NCI-H460 (cell line): ENCODE measurements at places on chromosomes 16 and 17.

GRCh38 chr16:82252582-82252981 is 82.6 kb upstream of the MPHOSPH6 start:
- DNase-seq, result no peak

DNA sequence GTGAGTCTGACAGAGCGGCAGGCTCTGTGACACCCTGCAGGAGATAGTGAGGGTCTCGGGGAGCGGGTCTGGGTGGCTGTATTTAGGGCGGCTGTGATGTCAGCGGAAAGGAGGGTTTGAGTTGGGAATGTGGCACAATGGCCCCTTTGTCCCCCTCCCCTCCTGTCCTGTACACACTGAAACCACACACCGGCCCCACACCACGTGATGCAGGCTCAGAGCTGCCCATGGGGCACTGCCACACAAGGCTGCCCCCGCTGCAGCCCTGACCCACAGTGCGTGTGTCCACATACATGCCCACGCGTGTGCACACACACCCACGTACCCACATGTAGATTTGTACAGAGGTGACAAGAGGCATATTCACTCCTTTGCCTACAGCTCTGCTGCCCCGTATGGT is 15.3 kb downstream of the SGCA start:
- no peak for DNase-seq

GRCh38 chr17:63446753-63447470 is 806 bp upstream of the CYB561 start:
- peak; percentile 16 for DNase-seq

GRCh38 chr17:28969706-28970393 is 18.5 kb upstream of the PHF12 start:
- DNase-seq, result no peak

DNA sequence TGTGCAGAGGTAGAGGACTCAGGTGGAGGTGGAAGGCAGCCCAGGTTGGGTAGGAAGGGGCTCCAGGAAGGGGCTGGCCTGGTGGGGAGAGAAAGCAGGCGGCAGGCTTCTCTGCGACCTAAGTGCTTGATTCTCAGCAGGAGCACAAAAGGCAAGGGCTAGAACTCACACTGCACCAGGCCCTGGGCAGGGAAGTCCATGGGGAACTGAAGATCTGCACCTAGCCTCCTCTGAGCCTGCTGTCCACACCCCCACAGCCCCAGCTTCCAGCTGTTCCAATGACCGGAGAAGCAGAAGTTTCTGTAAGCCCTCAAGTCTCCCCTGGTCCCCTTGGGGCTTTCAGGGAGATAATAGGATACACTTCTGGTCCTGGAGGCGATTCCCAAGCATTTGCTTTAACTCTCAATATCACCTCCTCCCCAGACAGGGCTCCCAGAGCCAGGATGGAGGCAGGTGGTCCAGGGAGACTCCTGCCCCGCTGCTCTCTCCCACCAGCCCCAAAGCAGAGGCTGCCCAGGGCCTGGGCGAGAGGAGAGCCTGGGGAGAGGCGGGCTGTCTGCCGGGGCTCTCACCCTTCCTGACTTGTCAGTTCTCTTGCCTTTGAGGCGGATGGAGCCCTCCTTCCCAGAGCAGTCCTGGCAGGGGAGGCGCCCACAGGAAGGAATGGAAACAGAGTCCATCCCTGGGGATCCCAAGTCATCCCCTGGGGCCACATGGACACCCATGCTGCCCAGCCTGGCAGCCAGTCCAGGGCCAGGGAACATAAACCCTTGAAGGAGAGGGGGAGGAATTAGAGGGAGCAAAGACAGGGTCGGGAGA is 126.0 kb downstream of the RBFOX3 start:
- no peak for DNase-seq

DNA sequence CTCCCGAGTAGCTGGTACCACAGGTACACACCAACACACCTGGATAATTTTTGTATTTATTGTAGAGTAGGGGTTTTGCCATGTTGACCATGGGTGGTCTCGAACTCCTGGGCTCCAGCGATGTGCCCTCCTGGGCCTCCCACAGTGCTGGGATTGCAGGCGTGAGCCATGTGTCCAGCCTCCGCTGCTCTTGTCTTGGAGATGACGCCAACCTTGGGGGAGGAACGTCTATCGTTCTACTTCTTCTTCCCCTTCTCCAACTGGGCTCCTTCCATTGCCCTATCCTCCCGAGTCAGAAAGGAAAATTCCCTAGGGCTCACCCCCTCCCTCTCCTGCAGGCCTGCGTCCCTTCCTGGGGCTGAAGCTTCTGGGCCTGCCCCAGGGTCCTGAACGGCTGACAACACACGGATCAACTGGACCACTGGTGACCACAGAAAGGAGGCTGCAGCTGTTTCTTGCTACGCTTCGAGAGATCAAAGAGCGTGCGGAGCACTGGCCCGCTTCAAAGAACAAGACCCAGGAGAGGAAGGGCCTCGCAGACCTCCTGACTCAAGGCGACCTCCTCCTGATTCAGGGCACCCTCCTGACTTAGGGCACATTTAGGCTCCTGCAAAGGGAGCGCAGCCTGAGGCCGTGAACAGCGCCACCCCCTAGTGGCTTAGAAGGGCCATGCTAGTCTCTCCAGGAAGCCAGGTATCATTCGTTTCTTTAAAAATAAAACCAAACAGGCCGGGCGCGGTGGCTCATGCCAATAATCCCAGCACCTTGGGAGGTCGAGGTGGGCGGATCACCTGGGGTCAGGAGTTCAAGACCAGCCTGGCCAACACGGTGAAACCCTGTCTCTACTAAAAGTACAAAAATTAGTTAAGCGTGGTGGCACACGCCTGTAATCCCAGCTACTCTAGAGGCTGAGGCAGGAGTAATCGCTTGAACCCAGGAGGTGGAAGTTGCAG is 48.5 kb upstream of the HELZ start:
- DNase-seq, result peak; percentile 40

GRCh38 chr16:67516296-67517154 is 12.1 kb upstream of the RIPOR1 start:
- no peak for DNase-seq

DNA sequence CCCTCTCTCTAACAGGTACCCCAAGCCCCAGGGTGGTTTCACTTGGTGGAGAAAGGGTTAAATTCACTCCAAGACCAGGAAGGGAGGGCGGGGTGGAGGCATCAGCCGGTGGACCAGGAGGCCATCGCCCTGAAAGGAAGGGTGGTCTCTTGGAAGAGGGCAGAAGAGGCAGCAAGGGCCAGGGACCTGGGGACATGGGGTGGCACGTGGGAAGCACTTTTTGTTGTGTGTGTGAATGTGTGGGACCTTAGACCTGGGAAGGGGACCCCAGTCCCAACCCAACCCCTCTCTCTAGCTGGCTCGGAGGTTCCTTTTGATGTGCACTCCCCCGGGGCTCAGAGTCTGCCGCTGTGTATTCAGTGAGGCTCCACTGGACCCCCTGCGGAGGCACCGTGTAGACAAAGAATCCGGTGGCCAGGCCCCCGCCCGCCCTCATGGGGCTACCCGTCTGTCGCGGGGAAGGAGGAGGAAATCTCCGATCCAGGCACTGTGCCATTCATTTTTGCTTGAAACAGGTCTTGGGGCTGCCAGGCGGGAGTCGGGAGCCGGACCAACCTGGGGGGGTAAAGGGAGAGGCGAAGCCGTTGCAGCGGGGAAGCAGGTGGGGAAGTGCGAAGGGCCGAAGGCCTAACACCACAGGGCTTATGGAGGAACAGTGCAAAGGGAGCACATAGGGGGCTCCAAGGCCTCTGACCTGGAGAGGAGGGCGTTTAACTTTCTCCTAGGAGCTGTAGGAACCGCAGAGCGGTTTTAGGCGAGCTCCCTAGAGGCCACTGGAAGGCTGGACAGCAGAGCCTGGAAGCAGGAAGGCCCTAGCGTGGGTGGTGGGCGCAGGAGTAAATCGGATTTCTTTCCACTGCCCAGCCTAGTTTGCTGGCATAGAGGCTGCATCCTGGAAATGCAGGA is 3.2 kb upstream of the WNT3 start:
- no peak for DNase-seq

GRCh38 chr17:48636177-48637018 is 10.2 kb upstream of the HOXB9 start:
- DNase-seq, result no peak

DNA sequence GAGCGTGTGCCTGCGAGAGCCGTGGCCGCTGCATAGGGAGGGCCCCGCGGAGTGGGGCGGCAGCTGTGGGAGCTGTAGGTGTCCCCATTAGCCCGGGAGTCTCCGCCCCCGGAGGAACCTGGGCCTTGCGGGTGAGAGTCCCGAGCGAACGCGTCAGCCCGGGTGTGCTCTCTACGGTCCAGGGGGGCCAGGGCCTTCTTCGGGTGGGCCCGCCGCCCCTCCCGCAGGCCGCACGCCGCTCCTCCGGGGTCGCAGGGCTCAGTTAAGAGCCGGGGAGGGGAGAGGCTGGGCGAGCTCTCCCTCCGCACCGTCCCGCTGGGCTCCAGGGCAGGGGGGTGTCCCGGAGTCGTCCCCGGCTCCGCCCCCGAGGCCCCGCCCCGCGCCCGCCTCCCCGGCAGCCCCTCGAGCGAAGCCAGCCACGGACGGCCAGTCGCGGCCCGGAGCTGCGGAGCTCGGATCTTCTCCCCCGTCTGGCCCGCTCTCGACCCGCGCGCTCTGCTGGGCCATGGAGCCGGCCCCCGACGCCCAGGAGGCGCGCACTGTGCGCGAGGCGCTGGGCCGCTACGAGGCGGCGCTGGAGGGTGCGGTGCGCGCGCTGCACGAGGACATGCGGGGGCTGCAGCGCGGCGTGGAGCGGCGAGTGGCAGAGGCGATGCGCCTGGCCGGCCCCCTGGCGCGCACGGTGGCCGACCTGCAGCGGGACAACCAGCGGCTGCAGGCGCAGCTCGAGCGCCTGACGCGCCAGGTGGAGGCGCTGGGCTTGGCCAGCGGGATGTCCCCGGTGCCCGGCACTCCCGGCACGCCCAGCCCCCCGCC is at the start of gene SMTNL2:
TSS of gene SMTNL2 (plus strand) at position 429 of the 816 bp plus-strand sequence. CDS start at position 506, 77 bp downstream.
- DNase-seq, result no peak

DNA sequence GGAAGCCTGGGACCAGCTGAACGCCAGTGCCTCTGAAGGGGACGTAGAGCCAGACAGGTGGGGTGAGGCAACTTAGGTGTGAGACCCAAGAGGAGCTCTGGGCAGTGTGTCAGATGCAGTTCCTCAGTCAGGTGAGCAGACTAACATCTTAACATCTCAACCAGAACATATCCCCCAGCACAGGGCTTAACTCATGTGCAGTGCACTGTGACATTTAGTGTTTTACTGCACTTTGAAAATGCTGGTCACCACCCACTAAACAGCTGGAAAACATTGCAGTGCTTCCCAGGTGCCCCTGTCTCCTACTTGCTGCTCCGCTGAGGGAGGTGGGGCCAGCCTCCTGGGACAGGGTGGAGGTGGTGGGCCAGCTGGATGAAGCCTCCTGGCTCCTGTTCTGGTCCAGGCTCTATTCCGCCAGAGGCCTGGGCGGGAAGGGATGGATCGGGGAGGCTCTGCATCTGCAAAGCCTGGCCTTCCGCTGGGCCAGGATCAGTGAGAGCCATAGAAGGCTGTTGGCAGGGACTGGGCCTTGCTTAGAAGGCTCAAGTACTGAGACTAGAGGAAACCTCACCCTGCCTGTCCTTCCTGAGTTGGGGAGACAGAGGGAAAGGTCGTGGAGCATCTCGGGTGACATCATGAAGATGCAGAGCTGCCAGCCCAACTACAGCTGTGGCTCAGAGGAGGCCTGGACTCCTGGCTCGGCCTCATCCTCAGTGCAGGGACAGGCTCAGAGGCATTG is 7.9 kb upstream of the MRC2 start:
- no peak for DNase-seq
